Germinal center (tissue), 1 donor: ENCODE measurements at places on chromosomes 11 and 22.

DNA sequence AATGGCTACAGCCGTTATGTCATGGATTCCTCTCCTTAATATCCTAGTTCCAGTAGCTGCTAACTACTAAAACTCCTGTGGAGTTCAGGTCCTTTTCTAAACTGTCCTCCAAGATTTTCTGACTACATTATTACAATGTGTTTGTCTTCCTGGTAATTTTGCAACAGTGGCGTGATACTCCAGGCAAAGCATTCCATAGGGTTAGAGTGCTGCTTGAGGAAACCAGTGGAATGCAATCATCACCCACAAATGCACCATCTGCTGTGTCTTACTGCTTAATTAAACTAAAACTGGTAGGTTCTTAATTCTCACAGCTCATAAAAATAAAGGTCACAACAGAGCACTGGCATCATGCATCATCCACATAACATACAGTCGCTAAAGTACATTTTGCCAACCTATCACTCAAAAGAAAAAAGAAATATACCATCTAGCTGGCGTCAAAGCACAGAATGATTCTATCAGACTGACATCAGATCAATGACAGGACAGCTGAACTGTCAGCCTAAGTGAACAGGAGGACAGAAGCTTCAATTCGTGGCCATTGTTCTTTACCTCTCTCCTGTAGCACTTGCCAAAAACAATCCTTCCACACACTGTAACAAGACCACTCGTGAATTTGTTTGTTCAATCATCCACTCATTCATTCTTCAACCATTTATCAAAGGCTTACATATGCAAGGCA lies 182.5 kb downstream of the CADM1 start:
- DNase-seq: no peak

DNA sequence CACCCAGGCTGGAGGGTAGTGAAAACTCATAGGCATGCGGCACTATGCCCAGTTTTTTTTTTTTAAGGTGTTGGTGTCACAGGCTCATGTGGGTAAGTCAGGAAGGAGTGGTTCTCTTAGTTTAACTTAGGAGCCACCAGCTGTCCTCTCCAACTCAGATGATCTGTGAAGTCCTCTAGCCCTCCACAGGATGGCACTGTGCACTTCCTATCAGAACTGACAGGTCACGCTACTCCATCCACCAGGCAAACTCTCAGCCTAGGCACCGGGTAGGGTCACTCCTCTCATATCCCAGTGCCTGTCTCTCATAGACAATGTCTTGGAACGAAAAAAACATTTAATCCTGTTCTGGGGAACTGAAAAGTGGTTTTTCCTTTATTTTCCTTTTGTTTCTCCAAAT lies 16.5 kb downstream of the NAP1L4 start:
- DNase-seq: peak; percentile 54

- no peak for DNase-seq
These were observed 296.6 kb upstream of the ISX start for GRCh38 chr22:34769361-34769760.

- no peak for DNase-seq
These were observed 787.5 kb downstream of the OPCML start for GRCh38 chr11:132744771-132745170.
